ENCODE measurements at places on chromosomes 11 and 22.

DNA sequence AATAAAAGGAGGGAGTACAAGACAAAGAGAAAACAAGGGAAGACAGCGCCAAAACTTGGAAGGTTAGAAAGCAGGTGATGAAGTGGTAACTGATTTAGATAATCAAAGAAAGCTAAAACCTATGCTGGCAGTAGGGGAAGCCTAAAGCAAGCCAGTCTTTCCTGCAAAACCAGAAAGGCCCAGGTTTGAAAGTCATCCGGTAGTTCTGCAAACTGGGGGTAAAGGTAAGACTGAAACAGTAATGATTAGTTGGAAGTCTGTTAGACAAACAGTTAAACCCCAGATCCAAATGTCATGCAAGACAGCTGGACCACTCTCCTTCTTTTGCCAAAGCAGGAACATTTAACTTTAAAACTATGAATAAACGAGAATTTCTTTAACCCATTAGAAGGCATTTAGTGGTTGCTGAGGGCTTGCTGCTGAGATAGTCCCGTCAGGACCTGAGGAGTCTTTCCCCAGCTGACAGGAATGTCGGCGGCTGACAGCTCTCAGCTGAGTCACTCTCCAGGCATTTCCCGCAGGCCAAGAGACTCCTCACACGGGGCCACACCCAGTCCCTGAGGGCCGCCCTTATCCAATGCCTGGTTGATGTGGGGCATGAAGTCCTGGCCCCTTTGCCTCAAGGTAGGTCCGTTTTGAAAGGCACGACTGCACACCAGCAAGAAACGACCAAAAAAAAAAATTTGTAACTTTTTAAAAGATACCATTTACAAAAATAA is 36.3 kb upstream of the CFAP300 start:
- peak; percentile 79 for DNase-seq

GRCh38 chr11:13276832-13277767 is 490 bp upstream of the BMAL1 start:
- peak; percentile 99 for DNase-seq

DNA sequence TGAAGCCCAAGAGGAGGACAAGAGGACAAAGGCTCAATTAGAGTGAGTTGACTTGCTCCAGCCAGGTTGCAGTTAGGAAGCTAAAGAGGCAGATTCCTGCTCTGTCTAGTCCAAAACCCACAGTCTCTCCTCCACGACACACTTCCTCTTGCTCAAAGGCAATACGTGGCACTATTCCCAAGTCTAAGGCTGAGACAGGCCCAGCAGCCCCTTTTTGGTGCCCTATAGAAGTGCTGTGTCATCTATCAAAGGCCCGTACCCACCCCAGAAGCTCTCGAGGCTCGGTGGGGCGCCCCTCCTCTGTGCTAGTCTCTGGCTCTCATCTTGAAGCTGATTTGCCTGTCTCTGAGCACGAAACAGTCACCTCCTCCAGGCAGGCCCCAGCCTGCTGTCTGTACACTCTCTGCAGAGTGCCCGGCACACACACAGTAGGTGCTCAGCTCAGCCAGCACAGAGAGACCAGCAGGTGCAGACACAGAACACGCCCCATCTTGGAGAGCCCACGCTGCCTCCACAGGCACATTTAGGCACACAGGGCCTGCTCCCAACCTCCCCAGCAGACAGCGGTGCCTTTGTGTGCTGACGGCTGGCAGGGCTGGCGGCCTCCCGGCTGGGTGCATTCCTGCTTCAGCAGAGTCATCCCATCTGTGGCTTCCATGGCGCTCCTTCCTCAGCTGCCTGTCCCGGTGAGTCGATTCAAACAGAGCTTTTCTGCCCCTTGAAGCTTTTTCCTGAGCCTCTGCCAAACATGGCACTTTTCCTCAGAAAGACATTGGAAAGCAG is 52.8 kb downstream of the MYH9 start:
- no peak for DNase-seq

- peak; percentile 82 for DNase-seq
These were observed 1.2 kb downstream of the TUBA8 start for GRCh38 chr22:18111759-18112330.

- no peak for DNase-seq
These were observed 180.6 kb upstream of the ARHGAP20 start for GRCh38 chr11:110892741-110893285.

- peak; percentile 100 for DNase-seq
These were observed 100.5 kb downstream of the ZBTB16 start for GRCh38 chr11:114159802-114160632.

DNA sequence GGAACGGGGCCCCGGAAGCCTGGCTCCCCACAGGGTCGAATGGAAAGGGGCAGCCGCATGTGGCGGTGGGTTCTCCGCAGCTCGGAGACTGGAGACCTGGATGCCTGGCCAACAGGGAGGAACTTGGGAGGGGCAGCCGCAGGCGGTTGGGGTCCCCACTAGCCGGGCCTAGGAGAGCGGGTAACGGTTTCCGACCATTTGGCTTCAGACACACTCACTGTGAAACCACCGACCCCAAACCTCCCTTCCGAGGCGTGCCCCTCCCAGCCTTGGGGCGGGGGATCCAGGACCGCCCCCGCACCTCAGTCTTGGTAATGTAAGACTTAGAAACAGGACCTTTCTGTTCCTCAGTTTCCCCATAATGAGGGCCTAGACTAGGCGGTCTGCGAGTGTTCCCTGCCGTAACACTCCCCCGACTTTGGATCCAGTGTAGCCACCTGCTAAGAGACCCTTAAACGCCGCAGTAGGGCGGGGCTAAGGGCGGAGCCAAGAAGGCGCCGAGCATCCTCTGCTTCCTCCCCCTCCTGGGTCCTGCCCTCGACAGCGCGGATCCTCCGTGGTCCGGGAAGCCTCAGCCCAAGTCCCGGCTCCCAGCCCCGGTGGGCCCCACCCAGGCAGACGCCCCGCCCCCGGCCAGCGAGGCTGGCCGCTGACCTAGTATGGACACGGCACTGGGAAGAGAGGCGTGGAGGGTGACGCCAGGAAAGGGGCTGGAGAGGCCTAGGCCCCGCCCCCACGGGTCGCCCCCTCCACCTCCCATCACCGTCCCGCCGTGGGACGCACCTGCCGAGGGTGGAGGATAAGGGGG is 1.8 kb upstream of the RASGRP2 start:
- DNase-seq, result peak; percentile 94

- DNase-seq, result no peak
These were observed 877 bp downstream of the SLC25A17 start for GRCh38 chr22:40818192-40818746.

DNA sequence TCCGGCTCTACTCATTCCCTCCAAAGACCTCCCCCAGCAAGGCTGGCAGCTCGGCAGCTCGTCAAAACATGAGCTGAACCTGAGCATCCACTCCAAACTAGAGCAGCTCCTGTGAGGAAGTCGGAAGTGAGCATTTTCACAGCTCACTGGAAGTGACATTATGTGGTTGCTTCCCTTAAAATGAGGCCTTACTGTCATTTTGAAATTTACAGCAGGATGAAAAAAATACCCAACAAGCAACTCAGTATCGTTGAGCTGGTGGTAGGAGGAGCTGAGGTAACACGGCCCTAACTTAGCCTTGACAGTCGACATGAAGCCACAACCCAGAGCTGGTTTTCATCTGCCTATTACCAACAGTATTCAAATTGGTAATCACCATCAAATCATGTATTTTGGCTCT is 38.0 kb upstream of the ARFGAP3 start:
- DNase-seq, result no peak

GRCh38 chr11:34351687-34352469 is 5.9 kb downstream of the ABTB2 start:
- DNase-seq, result no peak

- no peak for DNase-seq
These were observed 16.9 kb upstream of the CD81 start for GRCh38 chr11:2360081-2360642.

DNA sequence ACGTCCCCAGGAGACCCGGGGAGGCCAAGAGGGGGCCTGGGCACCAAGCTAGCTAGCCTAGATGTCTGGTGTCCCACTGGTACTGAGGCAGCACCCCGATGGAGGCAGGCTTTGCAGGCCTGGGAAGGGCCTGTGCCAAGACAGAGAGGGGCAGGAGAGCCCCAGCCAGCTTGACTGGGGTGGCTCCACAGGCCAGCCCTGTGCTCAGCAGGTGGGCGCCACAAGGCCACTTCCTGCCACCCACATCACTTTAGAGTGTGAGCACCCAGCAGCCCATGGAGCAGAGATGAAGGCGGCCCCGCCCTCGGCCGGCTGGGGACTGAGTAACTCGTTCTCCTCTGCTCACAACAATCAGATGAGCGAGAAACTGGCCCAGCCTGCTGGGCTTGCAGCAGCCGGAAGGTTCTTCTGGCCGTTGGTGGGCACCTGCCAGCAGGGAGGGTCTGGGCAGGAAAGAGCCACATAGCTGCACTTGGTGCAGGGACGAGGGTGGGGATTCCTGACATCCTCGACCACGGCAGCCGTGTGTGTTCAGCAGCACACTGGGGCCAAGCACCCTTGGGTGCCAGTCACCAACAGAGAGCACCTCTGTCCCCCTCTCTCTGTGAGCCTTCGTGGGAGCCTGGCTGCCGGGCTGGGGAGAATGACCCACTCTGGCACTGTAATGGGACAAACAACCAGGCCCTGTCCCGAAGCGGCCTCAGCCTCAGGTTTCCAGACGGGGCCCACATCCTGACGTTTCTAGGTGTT is 7.6 kb downstream of the OSBPL5 start:
- DNase-seq, result peak; percentile 39

DNA sequence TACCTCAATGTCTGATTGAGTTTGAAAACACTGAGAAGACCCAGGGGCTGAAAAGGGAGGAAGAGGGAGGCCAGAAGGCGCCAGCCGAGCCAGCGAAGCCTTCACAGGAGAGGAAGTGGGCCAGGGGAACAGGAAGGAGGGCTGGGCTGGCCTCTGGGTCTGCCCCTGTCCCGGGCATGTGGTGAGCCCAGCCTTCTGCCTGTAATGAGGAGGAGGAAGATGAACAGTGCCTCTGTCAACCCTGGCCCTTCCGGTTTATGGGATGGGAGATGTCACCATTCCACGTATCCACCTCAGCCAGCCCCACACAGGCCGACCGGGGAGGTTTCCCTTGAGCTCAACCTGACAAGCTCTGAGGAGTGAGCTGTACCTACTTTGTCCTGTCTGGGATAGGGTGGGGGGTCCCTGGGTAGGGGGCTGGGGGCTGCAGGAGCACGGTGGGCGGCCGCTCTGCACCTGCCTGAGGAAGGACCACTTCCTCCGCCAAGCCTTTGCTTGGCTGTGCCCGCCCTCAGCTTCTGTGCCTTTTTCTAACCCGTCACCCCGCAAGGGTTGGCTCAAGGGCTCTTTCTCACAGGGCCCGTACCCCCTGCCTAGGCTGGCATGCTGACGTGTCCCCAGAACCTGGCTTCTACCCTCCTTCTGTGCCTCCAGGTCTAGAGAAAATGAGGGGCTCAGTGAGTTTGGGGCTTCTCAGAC is 2.0 kb downstream of the PARVG start:
- DNase-seq, result peak; percentile 80
